ENCODE measurements at places on chromosomes 11 and 22. TPM values are rescaled to one million over a fixed set of nuclear protein-coding genes. Genes with fewer than 3 reads are reported as not detected.

GRCh38 chr11:65539744-65540289 is 14.9 kb downstream of the SCYL1 start:
- DNase-seq = no peak

DNA sequence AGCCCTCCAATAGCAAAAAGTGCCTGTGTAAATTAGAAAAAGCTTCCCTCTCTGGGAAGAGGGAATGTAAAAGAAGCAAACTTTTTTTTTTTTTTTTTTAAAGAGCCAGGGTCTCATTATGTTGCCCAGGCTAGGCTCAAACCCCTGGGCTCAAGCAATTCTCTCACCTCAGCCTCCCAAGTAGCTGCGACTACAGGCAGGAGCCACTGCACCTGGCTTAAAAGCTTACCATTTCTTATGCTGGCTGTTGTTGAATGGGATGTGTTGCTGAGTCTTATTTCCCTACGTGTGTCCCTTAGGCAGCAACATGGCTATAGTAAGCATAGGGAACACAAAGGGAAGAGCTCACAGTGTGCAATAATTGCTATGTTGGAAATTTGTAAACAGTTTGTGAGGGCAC is 225.5 kb upstream of the CCDC90B start:
- no peak for DNase-seq

- no peak for DNase-seq
These were observed 2.3 kb upstream of the PNPLA5 start for GRCh38 chr22:43894122-43894521.

GRCh38 chr11:85281550-85281949 is 345.6 kb downstream of the DLG2 start:
- no peak for DNase-seq

TMPRSS6 gene
- not detected for total RNA-seq
